ENCODE measurements at places on chromosomes 1 and 21.
A peak's percentile ranks its signal among the peaks of the same experiment; 100 is the strongest.

- DNase-seq = no peak
Measured at GRCh38 chr1:45032837-45033236, 20.8 kb downstream of the UROD start.

DNA sequence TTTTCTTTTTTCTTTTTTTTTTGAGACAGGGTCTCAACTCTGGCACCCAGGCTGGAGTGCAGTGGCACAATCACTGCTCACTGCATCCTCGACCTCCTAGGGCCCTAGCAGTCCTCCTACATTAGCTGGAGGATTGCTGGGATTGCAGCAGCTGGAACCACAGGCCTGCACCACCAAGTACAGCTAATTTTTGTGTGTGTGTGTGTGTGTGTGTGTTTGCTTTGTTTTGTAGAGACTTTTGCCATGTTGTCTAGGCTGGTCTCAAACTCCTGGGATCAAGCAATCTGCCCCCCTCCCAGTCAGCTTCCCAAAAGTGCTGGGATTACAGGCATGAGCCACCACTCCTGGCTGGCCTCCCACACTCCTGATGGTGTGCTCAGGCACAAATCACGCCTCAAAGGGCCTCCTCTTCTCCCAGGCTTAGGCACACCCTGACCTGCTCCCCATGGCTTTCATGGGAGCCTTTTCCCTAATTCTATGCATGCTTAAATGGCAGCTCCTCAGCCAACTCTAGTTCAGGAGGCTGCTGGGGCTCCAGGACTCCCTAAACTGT lies 9.4 kb downstream of the FAM229A start:
- no peak for DNase-seq

- no peak for DNase-seq
Measured at GRCh38 chr1:161273402-161273801, 14.9 kb downstream of the PCP4L1 start.

DNA sequence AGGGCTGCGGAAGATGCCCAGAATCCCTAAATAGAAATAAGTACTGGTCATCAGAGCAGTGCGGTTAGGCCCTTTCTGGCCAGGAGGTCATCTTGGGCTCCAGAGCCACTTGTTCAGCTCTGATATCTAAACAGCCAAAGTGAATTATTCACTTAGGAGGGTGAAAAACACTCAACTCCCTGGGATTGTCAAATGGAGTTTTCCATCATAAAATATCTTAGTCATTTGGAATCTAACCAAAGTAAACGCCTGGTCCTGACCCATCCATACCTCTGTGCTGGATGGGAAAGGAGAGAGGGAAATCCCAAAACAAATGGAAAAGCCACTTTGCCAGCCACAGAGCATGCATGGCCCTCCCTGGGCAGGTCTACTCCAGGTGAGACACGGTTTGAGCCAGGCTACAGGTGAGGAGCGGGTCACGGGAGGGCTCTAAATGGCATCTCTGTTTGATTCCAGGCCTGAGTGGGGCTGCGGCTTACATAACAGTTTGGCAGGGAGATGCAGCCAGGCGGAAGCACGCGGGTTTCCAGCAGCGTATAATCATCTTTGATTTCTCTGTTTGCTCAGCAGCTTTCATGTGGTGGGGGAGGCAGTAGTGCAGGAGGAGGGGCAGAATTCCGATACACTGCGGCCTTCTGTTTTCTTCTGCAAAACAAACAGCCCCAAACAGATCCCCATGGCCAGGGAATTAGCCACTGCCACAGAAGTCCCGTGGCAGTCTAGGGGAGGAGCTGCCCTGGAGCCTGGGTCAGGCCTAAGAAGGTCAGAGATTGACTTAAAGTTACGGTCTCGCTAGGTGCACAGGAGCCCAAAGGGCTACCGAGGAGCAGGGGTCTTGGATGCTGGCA lies 59.1 kb upstream of the ZNF648 start:
- no peak for DNase-seq

GRCh38 chr1:56081173-56081572 lies 498.2 kb downstream of the PLPP3 start:
- no peak for DNase-seq

DNA sequence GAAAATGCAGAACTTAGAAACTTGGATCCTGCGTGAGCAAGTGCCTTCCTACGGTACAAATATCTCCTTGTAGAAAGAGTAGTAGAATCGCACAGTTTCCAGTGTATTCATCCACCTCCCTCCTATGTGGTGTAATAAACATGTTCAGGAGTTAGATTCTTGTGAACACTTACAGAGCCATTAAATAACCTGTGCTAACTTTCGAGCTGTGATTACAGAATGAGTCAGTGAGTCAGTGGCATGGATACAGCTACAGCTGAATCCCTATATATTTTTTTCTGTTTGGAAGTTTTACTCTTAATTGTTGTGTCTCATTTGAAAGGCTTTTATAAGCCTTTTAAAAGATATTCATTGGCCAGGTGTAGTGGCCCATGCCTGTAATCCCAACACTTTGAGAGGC lies 148.7 kb downstream of the EDEM3 start:
- no peak for DNase-seq

DNA sequence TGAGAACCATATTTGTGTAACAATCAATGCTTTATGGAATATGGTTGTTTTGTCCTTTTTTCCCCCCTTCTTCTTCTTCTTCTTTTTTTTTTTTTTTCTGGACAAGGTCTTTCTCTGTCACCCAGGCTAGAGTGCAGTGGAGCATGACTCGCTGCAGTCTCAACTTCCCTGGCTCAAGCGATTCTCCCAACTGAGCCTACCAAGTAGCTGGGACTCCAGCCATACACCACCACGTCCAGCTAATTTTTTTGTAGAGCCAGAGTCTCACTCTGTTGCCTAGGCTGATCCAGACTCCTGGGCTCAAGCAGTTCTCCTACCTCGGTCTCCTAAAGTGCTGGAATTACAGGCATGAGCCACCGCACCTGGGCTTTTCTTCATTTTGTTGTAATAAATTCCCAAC lies 86.7 kb downstream of the FMN2 start:
- no peak for DNase-seq

DNA sequence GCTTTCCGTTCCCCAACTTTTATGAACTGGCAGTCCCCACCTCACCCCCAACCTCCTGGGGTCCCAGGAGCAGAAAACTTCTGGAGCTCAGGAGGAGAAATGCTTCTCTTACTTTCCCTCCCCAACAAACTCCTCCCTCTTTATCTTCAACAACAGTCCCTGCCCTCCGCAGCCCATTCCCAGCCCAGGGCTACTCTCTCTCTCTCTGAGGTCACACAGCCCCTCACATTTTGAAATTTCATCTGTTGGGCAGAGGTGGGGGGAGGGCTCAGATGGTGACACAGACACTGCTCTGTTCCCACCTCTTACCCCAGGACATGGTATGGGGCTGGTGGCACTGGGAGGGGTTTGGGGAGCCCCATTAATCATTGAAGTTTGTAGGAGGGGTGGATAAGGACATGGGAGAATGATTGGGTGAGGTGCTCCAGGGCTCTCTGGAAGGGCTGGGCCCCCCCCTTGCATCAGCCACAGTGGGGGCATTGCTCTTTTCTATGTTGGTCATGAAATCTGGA lies 6.0 kb downstream of the PIK3CD start:
- DNase-seq = no peak

- no peak for DNase-seq
Measured at GRCh38 chr1:94061513-94062443, 59.2 kb downstream of the ABCA4 start.

DNA sequence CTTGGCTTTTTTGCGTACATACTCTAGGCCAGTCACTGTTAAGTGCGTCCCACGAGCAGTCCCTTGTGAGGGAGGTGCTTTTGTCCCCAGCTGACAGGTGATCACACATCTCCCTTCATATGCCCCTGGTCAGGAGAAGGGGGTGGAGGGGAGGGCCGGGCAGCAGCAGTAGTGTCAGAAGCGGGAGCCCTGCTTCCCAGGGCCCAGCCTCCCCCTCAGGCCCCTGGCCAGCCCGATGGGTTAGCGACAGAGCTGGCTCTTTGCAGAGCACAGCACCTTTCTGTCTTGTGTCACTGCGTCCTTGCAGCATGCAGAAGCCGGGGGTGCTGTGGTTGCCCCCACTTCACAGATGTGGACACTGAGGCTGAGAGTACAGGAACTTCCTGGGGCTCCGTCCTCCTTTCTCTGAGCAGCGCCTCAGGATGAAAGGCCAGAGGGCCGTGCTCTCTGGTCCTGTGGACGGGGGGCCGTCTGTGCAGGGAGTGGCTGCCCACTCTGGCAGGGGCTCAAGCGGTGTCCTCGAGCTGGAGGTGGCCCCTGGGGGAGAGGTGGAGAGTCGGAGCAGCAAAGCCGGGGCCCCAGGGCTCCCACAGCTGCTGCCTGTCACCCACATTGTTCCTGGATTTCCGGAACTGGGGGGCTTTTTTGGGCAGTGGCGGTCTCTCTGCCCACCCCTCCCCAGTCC lies 5.9 kb downstream of the TMEM201 start:
- no peak for DNase-seq

DNA sequence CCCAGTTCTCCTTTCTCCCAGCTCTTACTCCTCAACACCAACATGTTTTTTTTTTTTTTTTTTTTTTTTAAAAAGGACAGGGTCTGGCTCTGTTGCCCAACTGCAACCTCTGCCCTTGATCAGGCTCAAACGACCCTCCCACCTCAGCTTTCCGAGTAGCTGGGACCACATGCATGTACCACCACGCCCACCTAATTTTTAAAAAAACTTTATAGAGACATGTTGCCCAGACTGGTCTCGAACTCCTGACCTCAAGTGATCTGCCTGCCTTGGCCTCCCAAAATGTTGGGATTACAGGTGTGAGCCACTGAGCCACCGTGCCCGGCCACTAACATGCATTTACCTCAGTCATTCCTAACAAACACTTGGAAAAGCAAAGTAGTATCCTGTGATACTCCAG lies 31.1 kb upstream of the FOXE3 start:
- DNase-seq = no peak

DNA sequence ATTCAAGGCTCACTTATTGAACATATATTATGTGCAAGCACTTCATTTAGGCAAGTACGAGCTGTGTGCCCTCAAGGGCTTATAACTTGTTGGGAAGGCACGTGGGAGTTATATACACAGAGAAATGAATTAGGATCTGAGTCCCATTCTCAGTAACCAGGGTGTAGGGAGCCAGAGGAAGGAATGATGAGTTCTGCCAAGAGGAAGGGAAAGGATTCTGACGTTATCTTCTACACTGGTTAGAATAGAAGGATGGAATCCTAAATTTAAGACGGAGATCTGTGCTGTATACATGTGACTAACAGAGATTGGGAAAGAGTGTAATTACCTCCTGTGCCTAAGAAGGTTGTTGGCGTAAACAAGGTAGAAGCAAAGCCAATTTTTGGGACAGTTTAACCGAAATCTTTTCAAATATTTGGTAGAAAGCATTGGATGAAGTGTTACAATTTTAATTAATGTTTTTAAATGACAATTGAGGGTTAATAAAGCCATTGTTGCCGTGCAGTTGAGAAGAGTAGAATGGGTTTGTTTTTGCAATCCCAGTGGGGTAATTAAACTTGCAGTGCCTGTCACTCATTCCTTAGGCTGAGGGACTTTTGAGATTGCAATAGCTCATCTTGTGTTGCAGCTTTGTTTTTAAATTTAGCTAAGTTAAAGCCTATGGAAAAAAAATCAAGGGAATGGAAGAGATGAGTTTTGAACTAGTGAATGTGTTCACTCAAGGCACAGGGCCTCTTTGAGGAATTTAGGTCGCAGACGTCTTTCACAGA lies 177.2 kb downstream of the NFIA start:
- DNase-seq = no peak

GRCh38 chr1:30034105-30034626 lies 689.2 kb downstream of the MATN1 start:
- DNase-seq = no peak

- DNase-seq = peak; percentile 87
Measured at GRCh38 chr1:8169364-8170058, 143.4 kb upstream of the ERRFI1 start.

- no peak for DNase-seq
Measured at GRCh38 chr1:201697174-201697573, 131.8 kb upstream of the IPO9 start.

- DNase-seq = no peak
Measured at GRCh38 chr1:27393641-27394281, 1.3 kb downstream of the GPR3 start.

DNA sequence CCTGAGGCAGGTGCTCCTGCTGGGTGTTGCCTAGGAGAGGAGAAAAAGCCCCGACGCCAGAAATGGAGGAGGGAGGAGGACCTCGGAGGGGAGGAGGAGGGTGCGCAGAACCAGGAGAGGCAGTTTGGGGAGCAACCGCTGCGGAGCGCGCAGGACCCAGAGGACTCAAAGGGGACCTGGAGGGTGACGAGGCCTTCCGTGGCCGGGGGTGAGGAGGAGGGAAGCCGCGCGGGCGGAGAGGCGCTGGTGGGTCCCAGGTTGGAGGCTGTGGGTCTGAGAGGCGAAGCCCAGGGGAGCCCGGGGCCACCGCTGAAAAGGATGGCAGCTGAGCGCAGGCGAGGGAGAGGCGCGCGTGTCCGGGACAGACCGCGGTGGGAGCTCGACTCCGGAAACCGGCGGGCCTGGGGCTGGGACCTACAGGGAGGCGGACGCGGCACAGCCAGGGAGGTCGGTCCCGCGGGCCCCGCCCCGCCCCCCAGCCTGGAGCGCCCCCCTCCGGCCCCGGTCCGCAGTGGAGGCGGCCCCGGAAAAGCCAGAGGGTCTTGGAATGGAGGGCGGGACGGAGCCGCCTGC lies 15.1 kb downstream of the RNF223 start:
- DNase-seq = no peak

DNA sequence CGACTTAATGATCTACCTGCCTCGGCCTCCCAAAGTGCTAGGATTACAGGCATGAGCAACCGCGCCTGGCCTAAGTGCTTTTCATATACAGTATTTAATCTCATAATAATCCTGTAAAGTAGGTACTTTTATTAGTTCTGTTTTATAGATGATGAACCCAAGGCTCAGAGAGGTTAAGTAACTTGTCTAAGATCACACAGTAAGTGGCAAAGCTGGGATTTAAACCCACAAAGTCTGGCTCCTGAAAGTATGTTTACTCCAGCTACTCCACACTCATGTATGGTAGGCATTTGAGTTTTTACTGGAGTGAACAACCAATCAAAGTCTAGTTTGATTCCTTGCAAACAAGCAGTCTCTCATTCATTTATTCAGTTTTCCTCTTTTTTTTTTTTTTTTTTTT lies 2.3 kb downstream of the DFFA start:
- DNase-seq = no peak

DNA sequence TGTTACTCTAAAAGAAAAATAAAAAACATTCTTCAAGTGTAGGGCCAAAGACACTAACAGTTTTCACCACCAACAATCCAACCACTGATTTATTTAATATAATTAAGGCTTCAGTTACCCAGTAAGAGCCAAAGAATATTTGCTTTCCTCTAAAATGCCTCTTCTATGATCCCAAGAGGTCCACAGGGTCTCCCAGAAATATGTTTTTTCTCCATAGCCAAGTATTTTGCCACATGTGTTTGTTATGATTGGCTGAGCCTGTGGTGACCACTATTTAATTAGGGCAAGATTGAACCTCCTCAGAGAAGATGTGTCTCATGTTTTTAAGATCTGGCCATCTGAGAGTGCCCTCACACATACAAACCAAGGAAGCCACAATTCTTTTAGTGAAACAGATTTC lies 135.9 kb downstream of the TPR start:
- DNase-seq = no peak

GRCh38 chr21:34706337-34706736 lies 37.5 kb downstream of the CLIC6 start:
- no peak for DNase-seq

- DNase-seq = no peak
Measured at GRCh38 chr1:32651461-32652073, 559 bp downstream of the RBBP4 start.
